ENCODE measurements at places on chromosomes 1 and 21. TPM values are rescaled to one million over a fixed set of nuclear protein-coding genes. Genes with fewer than 3 reads are reported as not detected.

The RPE65 gene
- not detected for total RNA-seq

The RNU1-3 gene
- 3,774 TPM for total RNA-seq

The C1orf56 gene
- total RNA-seq, result 0.56 TPM

The OR6K3 gene
- total RNA-seq, result not detected

The SLC2A5 gene
- total RNA-seq, result not detected

The RLF gene
- total RNA-seq, result 62.6 TPM

The SERTAD4 gene
- total RNA-seq, result not detected

The FMO1 gene
- total RNA-seq, result not detected

The ITGB3BP gene
- total RNA-seq, result 8.6 TPM

The COL6A2 gene
- total RNA-seq, result 74.4 TPM

The PRKAA2 gene
- total RNA-seq, result not detected

The GSTM5 gene
- total RNA-seq, result 0.54 TPM

The CELA3A gene
- not detected for total RNA-seq

The RXFP4 gene
- not detected for total RNA-seq

The STIL gene
- 1.8 TPM for total RNA-seq

The FCRLA gene
- total RNA-seq, result not detected

The S100A9 gene
- total RNA-seq, result 5.0 TPM

The TMPRSS15 gene
- total RNA-seq, result not detected

The FAM110D gene
- total RNA-seq, result not detected

The NUDT4B gene
- total RNA-seq, result not detected

The BCAS2 gene
- 125 TPM for total RNA-seq

The RSBN1 gene
- total RNA-seq, result 37.6 TPM

The S100A7A gene
- not detected for total RNA-seq

The PIGK gene
- total RNA-seq, result 7.1 TPM
